ENCODE measurements at places on chromosomes 1 and 21.

- DNase-seq, result no peak
Observed at GRCh38 chr1:92709738-92710137, 75.2 kb downstream of the EVI5 start.

DNA sequence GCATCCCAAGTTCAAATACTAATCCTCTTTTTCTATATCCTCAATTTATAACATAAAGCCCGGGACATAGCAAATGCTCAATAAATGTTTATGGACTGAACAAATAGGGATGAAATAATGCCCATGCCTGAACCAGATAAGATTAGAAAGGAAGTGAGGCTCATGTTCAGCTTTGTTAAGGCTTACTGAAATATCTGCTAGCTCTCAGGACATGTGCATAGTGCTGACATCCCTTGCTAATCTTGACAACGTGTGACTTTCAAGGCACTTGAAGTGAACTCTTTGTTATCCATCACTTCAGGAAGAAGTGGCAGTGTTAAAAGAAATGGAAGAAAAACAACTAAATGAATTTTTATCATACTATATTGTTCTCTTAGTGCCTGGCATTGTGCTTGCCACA is 260.3 kb upstream of the SGIP1 start:
- no peak for DNase-seq

GRCh38 chr1:114154146-114154962 is 685 bp upstream of the SYT6 start:
- DNase-seq, result no peak

GRCh38 chr1:167146903-167147539 is 53.1 kb downstream of the STYXL2 start:
- DNase-seq, result no peak

- no peak for DNase-seq
Observed at GRCh38 chr1:23742670-23743286, 493 bp upstream of the ELOA start.

DNA sequence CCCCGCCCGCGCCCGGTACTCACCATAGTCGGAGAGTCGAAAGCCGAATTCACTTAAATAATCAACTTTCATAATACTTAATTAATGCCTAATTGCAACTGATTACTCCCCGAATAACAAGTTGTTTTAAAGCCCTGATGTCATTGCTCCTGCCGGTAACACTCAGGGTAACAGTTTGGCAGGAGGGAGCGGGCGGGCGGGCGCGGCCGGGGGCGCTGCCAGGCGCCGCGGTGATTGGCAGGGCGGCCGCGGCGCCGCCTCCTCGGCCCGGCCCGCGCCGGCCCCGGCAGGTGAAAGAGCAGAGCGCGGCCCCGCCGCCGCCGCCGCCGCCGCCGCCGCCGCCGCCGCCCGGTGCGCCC is 102.2 kb downstream of the CASZ1 start:
- peak; percentile 24 for DNase-seq

All from stimulated activated CD8-positive, alpha-beta memory T cell treated with anti-CD3 and anti-CD28 coated beads, Interleukin-7, amount 100 ng/mL, for 1 hour (primary cell).